Astrocyte of the cerebellum (primary cell): ENCODE measurements at places on chromosomes 11 and 22.

GRCh38 chr11:788953-789940 is 643 bp downstream of the CEND1 start:
- DNase-seq, result no peak

DNA sequence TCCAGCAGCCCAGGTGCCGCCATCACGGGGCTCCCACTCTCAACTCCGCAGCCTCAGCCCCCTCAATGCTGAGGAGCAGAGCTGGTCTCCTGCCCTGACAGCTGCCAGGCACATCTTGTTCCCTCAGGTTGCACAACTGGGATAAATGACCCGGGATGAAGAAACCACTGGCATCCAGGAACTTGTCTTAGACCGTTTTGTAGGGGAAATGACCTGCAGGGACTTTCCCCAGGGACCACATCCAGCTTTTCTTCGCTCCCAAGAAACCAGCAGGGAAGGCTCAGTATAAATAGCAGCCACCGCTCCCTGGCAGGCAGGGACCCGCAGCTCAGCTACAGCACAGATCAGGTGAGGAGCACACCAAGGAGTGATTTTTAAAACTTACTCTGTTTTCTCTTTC is at the start of gene SAA1:
Gene SAA1, plus strand, starts transcription at position 316 of the 400 bp plus-strand sequence. CDS start 624 bp downstream, outside the sequence.
- no peak for DNase-seq

GRCh38 chr11:71964641-71965040 is 34.1 kb upstream of the IL18BP start:
- no peak for DNase-seq

GRCh38 chr22:45442116-45442515 is 28.6 kb downstream of the RIBC2 start:
- no peak for DNase-seq

DNA sequence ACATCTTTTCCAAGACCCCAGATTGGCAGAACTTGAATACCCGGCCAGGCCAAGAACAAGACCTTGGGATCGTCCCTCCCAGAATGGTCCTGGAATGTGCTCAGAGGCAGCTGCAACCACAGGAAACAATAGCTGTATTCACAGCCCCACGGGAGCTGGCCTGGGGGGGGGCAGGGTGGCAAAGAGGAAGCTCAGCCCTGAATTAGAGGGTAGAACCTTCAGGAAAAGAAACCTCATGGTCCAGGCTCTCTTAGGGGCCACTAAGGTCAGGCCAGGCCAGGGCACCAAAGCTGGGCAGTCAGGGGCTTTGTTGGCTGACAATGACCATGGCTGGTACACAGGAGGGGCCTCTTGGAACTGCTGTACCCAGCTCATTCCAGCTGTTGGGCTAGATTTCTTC is 17.3 kb downstream of the RPL27A start:
- DNase-seq, result no peak

DNA sequence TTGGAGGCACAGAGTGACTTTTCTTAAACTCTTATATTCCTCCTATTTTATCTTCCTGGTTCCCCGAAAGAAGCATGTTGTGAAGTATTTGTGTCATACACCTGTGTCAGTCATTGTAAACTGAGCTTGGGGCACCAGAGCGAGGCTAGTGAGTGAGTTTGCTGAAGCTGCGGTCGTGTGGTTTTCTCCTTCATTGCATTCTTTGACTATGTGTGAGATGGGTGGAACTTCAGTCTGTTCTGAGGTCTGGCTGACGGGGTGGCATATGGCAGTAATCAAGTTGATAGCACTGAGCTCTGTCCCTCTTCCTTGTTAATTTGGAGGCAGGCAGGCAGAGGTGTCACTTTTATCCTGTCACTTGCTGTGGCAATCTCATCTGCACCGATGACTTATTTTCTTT is 4.2 kb downstream of the VPS26B start:
- DNase-seq, result no peak

DNA sequence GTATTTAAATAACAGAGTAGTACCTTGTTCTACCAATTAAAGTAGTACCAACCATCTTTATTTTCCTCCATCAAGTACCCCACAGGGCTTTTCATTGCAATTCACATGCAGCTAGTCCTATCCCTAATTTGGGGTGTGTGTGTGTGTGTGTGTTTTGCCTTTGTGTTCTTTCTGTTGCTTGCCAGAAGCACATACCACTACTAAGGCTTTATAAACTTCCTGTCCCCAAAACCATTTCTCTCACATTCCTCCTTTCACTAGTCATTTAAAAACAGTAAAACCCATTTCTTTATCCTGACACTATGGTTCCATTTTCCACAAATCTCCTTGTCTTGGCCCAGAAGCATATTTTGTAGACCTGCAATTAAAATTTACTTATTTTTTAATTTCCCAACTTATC is 54.6 kb downstream of the SLC36A4 start:
- DNase-seq, result no peak

GRCh38 chr11:104891135-104891534 is 7.1 kb downstream of the CASP12 start:
- no peak for DNase-seq

- no peak for DNase-seq
Measured at GRCh38 chr11:64324692-64325469, 7.0 kb downstream of the PRDX5 start.

DNA sequence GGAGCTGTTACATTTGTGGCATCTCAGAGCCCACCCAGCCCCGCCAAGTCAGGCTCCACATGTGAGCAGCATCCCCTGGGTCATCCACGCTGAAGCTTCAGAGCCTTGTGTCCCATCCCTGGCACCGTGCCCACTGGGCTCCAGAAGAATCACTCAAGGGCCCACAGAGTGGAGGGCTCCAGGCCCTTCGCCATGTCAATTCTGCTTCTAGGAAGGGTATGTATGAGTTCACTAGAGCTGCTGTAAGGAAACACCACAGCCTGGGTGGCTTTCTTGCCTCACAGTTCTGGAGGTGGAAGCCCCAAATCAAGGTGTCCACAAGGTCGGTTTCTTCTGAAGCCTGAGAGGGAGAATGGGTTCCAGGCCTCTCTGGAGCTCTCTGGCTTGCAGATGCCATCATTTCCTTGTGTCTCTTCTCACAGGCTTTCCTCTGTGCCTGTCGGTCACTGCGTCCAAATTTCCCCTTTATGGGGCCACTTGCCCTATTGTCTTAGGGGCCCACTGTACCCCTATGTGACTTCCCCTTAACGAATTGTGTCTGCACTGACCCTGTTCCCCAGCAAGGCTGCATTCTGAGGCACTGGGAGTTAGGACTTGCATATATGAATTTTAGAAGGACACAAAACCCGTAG is 1476.0 kb downstream of the TBC1D22A start:
- no peak for DNase-seq

GRCh38 chr22:49948116-49948957 is 12.2 kb upstream of the PIM3 start:
- DNase-seq, result no peak

DNA sequence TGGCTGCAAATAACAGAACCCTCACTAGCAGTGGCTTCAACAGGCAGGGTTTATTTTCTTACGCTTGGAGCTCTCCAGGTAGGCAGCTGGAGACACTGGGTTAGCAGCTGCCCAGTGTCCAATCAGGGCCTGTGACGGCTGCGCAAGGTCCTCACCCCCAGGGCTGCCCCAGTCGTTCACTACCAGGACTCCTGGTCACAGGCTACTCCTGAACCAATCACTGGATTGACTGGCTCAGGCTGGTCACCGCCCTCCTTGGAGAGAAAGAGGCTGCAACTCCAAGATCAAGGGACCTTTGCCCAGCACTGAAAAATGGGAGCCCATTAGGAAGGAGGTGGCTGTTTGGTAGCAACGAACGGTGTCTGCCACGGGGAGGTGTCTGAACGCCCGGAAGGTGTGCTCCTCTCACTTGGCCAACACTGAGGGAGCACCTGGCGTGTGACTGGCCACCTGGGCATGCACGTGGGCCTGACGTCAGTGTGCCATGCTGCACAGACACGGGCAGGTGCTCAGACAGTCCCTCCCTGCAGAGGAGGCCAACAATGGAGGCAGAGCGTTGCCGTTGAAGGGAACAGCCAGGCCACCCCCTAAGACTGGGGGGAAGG is 5.1 kb downstream of the ARSA start:
- DNase-seq, result no peak
